ENCODE measurements at places on chromosomes 16 and 17.

GRCh38 chr16:54651440-54652195 is 279.0 kb upstream of the IRX5 start:
- no peak for DNase-seq

GRCh38 chr16:56048425-56049105 is 142.7 kb upstream of the GNAO1 start:
- no peak for DNase-seq

GRCh38 chr17:2943981-2944380 is 119.4 kb downstream of the OR1D5 start:
- no peak for DNase-seq

- peak; percentile 63 for DNase-seq
Measured at GRCh38 chr16:56860226-56861020, 4.6 kb upstream of the SLC12A3 start.

GRCh38 chr17:46851029-46851741 is at the start of gene WNT9B:
Gene WNT9B (plus strand): TSS chr17:46851583. CDS start chr17:46851639, 56 bp downstream.
- DNase-seq: no peak

GRCh38 chr17:30942308-30943079 is 20.7 kb downstream of the ADAP2 start:
- DNase-seq: no peak

- DNase-seq: no peak
Measured at GRCh38 chr17:74454197-74455024, 12.0 kb upstream of the CD300A start.

DNA sequence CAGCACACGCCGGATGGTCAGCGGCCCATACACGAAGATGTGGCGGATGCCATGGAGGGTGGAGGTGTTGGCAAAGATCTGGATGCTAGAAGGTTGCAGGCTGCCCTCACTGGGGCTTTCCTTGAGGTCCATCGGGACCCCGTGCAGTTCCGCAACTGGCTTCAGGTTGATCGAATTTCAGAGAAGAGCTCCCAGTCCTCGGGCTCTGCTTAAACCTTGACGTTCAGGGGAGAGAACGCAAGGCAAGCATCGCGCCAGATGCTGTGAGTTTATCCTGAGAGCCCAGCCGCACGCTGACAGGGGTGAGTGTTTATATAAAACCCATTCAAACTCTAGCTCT is 98.7 kb upstream of the CCL2 start:
- DNase-seq: no peak

DNA sequence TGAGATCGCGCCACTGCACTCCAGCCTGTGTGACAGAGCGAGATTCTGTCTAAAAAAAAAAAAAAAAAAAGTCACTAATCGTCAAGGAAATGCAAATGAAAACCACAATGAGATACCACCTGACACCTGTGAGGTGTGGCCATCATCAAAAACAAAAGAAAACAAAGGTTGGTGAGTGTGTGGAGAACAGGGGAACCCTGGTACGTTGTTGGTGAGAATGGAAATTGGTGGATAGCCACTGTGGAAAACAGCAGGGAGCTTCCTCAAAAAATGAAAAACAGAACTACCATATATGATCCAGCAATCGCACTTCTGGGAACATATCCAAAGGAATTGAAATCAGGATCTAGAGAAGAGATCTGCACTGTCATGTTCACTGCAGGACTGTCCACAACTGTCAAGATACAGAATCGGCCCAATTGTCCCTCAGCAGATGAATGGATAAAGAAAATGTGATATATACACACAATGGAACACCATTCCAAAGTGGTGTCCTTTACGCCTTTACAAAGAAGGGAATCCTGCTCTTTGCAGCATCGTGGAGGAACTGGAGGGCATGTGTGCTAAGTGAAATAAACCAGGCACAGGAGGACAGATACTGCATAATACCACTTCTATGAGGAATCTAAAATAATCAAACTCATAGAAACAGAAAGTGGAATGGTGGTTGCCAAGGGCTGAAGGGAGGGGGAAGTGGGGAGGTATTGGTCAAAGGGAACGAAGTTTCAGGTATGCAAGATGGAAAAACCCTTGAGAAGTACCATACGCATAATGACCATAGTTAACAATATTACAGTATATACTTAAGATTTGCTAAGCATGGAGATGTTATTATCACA is 63.5 kb upstream of the PLCG2 start:
- peak; percentile 16 for DNase-seq

- no peak for DNase-seq
Measured at GRCh38 chr17:64077379-64077778, 52.6 kb downstream of the ERN1 start.

- no peak for DNase-seq
Measured at GRCh38 chr16:2150418-2151187, 2.2 kb downstream of the RAB26 start.

- no peak for DNase-seq
Measured at GRCh38 chr16:12988071-12988470, 86.7 kb downstream of the SHISA9 start.

DNA sequence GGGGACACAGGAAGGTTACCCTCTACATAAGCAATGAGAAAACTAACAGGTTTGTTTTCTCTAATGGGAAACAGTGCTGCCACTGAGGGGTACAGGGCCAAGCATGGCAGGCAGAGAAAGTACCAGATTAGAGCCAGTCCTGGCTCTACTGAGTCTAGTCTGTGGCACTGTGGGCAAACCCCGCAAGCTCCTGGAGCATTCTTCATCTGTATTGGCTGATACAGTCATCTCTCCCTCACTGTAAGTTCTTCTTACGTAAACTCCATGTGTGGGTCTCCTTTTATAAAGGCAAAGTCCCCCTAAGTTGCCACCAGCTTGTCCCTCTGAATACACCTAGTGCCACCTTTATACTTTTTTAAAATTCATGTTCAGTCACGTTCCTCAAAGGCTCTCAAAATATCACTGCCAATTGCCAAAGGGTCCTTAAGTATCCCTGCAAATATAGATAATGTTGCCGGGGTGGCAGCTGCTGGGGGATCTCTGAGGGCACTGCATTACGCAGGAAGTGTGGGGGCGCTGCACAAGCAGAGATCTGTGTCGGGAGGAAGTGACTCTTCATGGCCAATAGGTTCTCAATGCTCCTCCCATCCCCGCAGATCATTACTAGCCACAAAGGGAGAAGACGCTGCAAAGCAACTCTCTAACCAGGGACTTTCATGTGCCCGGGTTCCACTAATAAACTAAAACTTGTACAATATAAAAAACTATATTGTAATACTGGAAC is 18.8 kb downstream of the XPO6 start:
- DNase-seq: peak; percentile 77

GRCh38 chr16:86953631-86954391 is 363.4 kb downstream of the C16orf95 start:
- DNase-seq: no peak

DNA sequence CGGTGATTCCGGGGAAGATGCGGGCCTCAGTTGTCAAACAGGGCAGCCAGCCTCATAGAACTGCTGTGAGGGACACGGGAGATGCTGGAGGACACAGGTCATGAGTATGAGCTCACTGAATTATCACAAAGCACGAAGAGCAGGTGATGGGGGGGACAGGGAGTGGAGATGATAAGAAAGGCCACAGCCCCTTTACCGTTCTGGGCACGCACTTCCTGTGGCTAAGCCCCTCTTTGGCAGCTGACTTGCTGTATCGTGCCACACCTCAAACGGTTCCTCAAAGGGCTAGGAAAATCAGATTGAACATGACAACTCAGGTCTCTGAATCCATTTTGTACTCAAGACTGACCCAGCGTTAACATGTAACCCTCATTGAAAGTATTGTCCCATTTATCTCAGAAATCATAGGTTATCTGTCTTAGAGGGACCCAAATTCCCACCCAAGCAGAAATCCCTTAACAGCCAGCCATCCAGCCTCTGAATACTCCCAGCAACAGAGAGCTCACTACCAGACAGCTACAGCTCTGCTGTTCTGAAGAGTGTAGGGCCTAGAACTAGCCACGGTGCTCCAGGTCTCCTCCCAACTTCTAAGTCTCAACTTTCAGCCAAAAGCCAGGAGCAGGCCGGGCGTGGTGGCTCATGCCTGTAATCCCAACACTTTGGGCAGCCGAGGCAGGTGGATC is 5.0 kb upstream of the SRL start:
- DNase-seq: no peak

DNA sequence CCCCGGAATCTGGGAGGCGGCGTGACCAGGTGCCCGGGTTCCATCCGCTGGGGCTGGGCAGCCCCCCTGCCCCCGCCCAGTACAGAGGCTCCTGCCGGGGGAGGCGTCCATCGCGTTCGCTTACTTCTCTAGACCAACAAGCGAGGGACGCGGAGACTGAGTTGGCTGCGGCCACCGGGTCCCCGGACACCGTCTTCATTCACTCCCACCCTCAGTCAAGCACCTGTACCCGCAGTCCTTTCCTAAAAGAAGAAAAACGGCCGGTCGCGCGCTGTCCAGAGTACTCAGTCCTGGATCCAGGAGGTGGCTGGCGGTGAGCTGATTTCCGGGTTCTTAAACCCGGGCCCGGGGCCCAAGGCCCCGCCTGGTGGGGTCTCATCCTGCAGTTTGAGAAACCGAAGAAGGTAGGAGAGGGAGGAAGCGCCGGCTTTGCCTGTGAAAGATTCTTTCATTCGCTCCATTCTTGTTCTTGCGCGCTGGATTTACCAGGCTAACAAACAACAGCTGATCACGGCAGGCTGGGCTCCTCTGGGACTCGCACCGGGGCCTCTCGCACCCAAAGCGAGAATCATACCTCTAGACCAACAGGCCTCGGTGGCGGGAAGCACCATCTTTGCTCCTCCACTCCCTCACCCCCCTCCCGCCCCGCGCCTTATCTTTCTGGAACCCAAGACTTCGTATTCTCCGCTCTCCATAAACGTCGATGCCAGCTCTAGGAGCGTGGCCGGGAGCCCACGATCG is 17.4 kb upstream of the OR1F1 start:
- peak; percentile 18 for DNase-seq

GRCh38 chr17:76714822-76715495 is 4.2 kb upstream of the MXRA7 start:
- peak; percentile 77 for DNase-seq

GRCh38 chr16:48629016-48629415 is 19.0 kb upstream of the N4BP1 start:
- DNase-seq: no peak

DNA sequence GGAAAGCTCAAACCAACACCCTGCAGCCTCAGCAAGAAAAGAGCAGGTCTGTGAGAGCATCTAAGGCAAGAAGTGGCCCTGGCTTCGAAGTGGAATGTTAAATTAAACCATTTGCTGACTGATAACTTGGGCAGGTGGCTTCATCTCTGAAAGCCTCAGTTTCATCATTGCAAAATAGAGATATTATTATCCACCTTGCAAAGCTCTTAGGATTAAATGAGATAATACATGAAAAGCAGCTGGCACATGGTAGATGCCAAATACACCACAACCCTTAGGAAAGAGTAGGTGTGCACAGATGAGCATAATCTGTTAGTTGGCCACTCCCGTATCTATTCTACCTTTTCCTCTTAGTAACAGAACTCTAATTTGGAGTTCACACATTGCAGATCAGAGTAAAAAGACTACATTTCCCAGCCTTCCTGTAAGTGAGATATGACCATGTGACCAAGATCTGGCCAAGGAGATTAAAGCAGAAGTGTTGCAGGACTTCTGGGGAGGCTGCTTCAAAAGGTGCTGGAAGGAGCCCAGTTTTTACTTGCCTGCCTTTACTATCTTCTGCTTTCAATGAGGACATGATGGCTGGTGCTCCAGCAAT is 288.7 kb downstream of the SOX9 start:
- DNase-seq: no peak

DNA sequence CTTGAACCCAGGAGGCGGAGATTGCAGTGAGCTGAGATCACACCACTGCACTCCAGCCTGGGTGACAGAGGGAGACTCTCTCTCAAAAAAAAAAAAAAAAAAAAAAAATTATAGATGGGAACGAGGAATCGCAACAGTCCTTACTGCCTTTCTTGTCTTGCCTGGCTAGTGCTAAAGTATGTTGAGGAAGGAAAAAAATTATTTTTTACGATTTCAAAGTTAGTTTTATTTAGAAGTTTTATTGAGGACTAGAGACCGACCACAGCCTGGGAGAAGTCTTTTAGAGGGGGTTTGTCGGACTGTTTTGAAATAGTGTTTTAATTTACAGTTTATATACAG is 15.8 kb upstream of the DNAH17 start:
- DNase-seq: no peak

GRCh38 chr17:57077000-57077399 is 8.0 kb upstream of the AKAP1 start:
- no peak for DNase-seq

GRCh38 chr17:1228781-1229348 is 41.4 kb upstream of the BHLHA9 start:
- DNase-seq: no peak

- no peak for DNase-seq
Measured at GRCh38 chr16:79698341-79698753, 97.8 kb upstream of the MAF start.

- no peak for DNase-seq
Measured at GRCh38 chr17:73414171-73414955, 102.6 kb upstream of the CDC42EP4 start.

DNA sequence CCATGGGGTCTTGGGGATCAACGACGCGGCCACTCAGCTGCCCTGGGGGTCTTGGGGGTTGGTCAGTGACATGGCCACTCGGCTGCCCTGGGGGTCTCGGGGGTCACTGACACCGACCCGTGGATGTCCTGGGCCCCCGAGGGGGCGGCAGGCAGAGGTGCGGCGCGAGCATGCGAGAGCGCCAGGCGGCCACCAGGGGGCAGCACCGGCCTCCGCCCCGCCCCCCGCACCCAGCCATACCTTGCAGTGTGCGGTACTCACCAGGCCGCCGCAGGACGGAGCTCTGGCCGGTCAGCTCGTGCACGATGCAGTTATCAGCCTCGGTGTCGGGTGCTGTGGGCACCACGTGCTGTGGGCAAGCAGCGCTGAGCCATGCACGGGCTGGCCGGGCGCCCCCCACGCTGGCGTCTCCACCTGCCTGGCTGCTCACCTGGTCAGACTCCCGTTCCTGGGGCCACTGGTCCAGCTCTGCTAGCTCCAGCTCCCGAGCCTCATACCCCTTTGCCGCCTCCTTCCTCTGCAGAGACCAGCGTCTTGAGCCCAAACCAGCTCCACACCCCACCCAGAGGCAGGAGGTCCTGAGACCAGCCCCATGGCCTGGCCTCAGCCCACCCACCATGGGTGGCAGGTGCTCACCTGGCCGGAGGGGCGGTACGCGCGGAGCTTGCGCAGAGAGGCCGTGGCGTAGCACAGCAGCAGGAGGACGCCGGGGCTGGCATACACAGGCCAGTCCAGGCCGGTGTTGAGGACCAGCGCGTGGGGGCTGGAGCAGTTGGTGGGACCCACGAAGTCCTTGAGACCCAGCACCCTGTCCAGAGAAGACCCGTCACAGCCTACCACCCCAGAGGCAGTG is 31.2 kb downstream of the CTU2 start:
- peak; percentile 68 for DNase-seq

DNA sequence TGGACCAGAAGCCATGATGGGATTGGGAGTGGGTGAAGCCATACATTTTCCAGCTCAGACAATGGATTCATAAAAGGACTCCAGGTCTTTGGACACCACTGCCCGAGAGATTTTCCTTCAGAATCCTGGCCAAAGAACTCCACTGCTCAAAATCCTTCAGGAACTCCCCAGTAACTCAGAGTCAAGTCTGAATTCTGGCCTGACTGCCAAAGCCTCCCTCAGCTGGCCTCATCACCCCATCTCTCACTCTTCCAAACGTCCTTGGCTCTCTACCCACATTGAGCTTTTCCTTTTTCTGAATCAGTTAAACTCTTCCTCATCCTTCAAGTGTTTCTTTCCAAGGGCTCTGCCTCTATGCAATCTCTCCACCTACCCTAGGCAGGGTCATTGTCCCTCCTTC is 1.2 kb upstream of the SEPTIN1 start:
- DNase-seq: no peak
